ENCODE measurements at places on chromosomes 6 and 20. TPM values are rescaled to one million over a fixed set of nuclear protein-coding genes. Genes with fewer than 3 reads are reported as not detected.
A peak's percentile ranks its signal among the peaks of the same experiment; 100 is the strongest.

DNA sequence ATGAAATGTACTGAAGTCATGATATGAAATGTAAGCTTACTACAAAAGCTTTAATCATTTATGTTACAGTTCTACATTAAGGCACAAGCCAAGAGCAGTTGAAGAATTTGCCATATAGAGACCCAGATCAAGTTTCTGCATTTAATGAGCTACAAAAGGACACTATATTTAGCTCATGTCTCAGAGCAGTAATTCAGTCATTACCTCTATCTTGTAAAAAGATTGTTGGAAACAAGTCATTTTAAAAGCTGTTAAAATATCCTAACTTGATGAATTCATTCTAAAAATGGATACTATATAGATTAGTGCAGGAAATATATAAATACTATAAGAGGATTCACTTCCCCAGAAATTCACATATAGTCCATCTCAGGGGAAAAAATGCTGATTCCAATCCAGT lies 45.2 kb upstream of the RIPPLY2 start:
- DNase-seq = no peak

- no peak for DNase-seq
Observed at GRCh38 chr6:3244003-3244831, 14.5 kb upstream of the PSMG4 start.

GRCh38 chr6:43952746-43953145 lies 174.5 kb downstream of the MRPL14 start:
- DNase-seq = no peak

The MOG gene
- total RNA-seq = not detected

The RSPH9 gene
- total RNA-seq = not detected

DNA sequence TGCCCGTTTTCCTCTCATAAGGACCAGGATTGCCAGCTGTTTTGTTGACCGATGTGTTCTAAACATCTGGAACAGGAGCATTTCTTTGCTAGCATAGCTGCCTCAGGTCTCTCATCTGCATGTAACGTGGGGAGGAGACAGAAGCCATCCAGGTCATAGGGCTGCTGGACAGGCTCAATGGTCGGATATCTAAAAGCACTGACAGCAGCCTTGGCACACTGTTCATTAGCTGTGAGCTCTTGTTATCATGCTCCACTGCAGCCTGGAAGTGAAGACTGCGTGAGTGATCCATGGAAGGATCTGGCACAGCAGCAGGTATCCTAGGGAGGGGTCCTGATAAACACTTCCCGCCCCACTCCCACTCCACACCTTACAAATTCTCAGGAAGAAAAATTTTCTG lies 175.3 kb downstream of the LRFN2 start:
- no peak for DNase-seq

GRCh38 chr6:111938710-111939109 lies 65.5 kb upstream of the FYN start:
- no peak for DNase-seq

The SHLD1 gene
- total RNA-seq = 16.3 TPM

GRCh38 chr20:43721429-43722152 lies 5.2 kb downstream of the GTSF1L start:
- no peak for DNase-seq

DNA sequence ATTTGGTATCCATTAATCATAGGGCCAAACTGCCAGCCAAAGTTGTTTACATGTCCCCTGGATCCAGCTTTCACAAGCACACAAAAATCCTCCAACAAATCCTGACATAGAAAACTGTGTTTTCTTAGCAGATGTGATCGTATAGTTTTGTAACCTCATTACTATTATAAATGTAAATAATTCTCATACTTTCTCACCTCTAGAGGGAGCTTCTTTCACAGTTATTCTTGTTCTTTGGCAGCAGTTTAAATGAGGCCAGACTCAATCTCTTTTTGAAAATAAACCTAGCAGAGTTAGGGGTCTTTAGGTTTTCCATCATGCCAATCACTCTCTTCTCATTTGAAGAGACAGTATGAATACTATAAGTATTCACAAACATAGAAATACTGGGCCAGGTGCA lies 17.0 kb upstream of the ZNF318 start:
- peak; percentile 29 for DNase-seq

DNA sequence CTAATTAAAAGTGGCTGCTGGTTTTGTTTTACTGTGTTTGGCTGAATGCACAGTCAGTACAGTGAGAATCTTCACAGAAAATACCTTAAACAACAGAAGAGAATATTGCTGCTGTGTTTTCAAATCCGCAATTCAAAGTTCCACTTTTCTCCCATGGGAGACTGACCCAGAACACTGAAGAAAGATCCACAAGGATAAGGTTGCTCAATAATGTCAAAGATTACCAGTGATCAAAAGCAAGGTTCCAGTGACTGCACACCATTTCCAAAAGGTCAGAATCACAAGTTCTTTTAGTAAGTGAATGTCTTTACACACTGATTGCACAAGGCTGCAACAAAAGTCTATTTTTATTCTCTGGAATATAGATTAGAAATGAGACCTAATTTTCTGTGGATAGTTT lies 82.3 kb downstream of the EPHA7 start:
- no peak for DNase-seq

DNA sequence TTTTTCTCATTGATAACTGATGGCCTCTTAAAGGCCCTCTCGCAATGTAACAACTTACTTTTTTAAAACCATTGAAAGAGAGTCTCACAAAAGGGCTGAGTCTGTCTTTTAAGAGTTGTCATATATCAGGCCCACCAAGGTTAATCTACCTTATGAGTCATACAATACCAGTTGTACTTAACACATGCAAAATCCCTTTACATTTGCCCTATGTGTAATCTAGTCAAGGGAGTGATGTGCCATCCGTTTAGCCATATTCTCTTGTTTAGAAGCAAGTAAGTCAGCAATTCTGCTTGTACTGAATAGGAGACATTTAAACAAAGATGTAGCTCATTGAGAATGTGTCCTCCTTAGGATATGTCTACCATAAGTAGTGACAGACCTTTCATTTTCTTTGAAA lies 143.7 kb downstream of the TENT5A start:
- no peak for DNase-seq

- no peak for DNase-seq
Observed at GRCh38 chr6:30555816-30556065, 548 bp downstream of the GNL1 start.

The HMGCLL1 gene
- total RNA-seq = not detected
